BE2C (cell line): ENCODE measurements at places on chromosomes 6 and 20.

DNA sequence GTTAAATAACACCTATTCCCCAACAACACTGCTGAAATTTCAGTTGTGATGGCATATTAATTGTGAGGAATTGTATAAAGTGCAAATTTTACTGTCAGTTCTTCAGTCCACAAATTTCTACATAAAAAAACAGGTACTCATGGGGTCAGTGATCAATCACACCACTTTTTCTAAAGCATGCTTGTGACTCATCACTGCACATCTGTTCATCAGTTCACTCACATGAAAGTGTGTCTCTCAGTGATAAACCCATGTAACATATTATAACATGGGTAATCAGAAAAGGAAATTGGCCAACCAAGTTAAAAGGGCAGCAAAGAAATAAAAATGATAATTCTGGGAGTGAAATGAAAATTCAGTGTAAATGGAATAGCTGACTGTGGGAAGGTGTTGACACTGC is 234.7 kb upstream of the FKBP1C start:
- no peak for DNase-seq

DNA sequence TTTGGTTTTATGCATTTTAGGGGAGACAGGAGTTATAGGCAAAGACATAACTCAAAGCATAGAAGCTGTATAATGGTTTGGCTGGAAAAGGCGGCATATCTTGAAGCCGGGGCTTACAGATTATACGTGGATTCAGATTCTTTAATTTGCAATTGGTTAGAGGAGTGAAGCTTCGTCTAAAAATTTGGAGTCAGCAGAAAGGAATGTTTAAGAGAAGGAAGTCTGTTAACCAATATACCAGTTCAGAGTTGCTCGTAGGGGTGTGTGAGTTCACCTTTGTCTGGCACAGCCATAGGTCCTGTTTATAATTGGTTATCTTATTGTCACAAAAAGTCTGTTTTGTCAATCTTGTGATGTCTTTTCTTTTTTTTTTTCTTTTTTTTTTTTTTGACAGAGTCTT is 8.9 kb downstream of the ARHGAP40 start:
- no peak for DNase-seq

DNA sequence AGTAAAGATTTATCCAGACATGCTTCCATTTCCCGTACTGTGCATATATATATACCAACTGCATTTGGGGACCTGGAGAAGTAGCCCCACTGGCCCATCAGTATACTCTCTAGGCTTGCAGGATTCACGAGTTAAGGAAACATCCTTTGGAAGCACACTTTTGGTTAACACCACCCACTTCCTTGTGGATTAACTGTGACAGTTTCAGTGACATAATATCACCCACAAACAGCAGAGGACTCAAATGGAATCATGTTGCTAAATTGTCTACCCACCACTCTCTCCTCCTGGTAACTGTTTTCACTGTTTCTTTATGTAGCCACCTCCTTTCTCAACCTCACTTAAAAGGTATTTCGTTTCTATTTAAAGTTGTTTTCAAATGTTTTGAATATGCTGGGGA is 55.0 kb downstream of the PROKR2 start:
- DNase-seq, result no peak

GRCh38 chr20:62728028-62728780 is 19.6 kb downstream of the NTSR1 start:
- DNase-seq, result no peak

DNA sequence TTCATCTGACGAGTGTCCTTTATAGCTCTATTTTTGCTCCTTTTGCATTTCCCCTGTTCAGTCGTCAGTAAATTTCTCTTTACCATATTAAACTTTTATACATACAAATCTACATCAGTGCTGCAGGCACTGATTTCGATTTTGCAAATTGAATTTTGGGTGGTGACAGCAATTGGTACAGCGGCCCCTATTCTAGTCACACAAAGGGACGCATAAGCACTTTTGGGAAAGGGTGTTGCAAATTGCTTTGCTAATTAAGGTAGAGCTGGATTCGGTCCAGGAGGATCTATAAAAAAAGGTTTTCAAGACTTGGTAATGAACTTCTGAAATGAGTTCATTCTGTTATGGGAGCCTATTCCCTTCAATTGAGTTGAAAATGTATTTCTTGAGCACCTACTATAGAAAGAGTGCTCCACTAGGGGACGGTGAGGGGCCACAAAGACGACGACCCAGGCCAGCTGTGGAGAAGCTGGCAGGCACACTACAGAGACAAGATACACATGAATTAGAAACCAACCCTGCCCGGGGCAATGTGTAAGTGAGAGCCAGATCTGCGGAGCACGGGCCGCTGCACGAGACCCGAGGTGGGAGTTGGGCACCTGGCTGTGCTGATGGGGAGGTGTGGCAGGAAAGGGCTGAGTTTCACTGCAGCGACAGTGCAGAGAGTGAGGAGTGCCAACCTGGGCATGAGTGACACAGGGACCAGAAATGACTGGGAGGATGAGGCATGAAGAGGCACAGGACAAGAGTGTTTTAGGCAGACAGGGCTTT is 5.4 kb downstream of the UQCC2 start:
- DNase-seq, result peak; percentile 49

- DNase-seq, result no peak
These were observed 17.1 kb downstream of the NPEPL1 start for GRCh38 chr20:58709703-58710039.

DNA sequence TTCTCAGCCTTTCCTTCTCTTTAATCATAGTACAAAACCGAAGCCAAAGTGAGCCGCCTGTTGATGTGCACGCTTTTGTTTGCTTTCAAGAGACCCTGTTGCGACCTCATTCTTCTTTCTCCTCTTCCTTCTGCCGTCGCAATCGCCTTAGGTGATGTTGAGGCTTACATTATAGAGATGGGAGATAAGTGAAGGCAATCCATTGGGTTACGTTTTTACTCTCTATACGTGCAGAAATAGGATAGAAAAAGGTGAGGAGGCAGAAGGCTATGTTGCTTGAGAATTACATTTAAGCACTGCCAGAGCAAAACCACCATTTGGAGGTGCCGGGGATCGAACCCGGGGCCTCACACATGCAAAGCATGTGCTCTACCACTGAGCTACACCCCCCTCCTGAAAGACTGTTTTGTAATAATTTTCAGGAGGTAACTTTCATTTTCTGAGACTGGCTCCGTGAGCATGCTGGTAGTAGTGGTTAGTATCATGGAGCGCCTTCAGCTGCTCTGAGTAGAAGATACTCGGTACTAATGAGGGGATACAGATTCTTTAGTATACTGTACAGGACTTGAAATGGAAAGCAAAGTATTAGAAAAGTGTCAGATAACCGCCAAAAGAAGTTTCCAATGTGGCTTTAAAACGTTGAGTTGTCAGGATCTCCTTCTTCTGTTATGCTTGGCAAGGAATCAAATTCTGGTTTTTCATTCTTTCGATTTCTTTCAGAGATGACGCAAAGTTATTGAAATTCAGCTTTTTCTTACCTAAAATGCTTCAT is 165.6 kb downstream of the TRIM27 start:
- DNase-seq, result peak; percentile 74

GRCh38 chr20:45985573-45985972 is 13.6 kb upstream of the ZNF335 start:
- DNase-seq, result no peak

GRCh38 chr20:32585586-32586127 is 524 bp upstream of the NOL4L start:
- DNase-seq, result no peak
